Inflammatory macrophage treated with lipopolysaccharide for 4 hours (primary cell): ENCODE measurements at places on chromosomes 2 and 18.

DNA sequence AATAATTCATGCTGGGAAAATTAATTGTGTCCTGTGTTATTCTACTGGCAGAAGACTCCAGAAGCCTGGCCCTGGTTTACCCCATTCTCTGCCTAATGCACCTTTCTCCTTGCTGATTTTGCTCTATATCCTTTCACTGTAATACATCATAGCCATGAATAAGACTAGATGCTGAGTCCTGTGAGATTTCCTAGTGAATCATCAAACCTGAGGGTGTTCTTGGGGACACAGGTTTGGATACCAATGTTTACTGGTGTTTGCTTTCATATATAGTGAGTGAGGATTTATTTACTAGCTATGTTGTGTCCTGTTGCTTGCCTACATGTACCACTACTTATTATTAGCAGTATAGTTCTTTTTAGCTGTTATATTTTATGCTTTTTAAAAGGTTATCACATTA lies 6.5 kb downstream of the METTL5 start:
- DNase-seq: no peak

DNA sequence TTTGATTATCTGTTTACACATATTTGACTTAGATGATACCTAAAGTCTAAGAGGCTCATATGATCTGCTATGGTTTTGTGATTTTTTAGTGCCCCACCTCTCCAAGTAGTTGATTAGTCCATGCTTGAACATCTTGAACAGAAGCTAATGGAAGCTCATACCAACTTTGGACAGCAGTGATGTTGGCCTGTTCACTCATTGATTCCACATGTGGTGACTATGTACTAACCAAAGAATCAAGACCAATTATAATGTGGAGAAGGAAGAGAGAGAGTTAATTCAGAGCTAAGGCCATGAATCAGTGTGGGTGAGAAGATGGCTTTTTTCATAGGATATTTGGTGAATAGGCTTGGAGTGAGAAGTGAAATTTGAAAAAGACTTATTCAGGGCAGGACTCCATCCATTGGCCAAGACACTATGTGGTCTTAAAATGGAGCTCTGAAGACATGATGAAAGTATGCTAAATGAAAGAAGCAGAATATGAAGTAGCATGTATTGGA lies 178.3 kb upstream of the TWIST2 start:
- no peak for DNase-seq

GRCh38 chr2:229417916-229418315 lies 146.8 kb upstream of the PID1 start:
- DNase-seq: no peak

DNA sequence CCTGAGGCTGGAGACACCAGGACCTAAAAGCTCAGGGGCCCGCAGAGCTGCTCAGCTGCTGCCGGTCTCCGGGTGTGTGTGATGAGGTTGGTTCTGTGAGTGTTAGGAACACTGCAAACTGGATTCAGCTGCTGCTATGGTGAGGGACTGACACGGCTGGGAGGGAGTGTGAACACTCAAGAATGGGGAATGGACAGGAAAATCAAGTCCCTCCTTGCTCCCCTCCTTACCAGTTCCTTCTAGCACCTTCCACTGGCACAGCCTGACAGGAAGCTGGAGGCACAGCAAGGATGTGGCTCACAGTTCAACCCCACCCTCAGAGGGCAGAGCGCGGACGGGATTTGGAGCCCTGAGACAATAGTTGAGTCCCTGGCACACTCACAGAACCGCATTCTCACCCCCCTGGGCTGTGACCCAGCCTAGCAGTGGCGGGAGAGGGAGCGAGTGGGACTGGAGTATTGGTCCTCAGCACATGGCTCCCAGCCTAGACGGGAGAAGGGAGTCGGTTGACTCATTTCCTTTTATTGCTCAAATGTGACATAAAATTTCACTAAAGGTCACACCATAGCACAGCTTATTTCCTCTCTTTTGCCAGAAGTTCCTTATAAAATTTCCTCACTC lies 42.5 kb downstream of the LRRC30 start:
- peak; percentile 96 for DNase-seq

GRCh38 chr2:239065962-239066361 lies 218.1 kb downstream of the TWIST2 start:
- no peak for DNase-seq

DNA sequence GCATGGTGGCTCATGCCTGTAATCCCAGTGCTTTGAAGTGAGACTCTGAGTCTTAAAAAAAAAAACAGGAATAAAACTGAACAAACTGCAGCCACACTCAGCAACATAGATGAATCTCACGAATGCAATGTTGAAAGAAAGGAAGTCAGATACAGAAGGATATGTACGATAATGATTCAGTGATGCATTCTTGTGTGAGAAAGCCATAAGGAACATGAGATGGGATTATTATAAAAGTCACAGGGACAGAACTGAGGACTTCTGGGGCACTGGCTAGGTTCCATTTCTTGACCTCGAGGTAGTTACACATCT lies 56.9 kb upstream of the SMAD2 start:
- DNase-seq: peak; percentile 56

- peak; percentile 66 for DNase-seq
These were observed 5.2 kb upstream of the CHCHD5 start for GRCh38 chr2:112579241-112579640.

- peak; percentile 57 for DNase-seq
These were observed 37.6 kb upstream of the MCM6 start for GRCh38 chr2:135913727-135914365.

- DNase-seq: no peak
These were observed 33.4 kb downstream of the ARHGEF4 start for GRCh38 chr2:130870161-130870485.

GRCh38 chr2:119483395-119483753 lies 40.9 kb downstream of the SCTR start:
- DNase-seq: no peak

DNA sequence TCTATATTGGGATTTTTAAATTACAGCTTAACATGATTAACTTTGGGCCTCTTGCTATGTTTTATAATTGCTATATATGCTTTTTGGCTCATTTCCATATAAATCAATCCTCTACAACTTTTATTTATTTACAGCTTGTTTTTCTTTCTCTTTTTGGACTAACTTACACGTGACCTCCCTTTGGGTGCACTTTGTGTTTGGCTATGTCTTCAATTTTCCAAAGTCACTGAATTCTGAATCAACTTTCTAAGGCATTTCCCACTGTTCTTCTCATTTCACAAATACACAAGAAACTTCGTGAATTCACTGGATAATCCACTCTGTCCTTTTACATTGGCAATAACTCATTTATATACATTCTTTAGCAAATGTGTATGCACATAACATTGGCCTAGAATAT lies 5.4 kb upstream of the CPS1 start:
- DNase-seq: no peak

GRCh38 chr2:98730053-98730706 lies 752 bp downstream of the MGAT4A start:
- DNase-seq: no peak

DNA sequence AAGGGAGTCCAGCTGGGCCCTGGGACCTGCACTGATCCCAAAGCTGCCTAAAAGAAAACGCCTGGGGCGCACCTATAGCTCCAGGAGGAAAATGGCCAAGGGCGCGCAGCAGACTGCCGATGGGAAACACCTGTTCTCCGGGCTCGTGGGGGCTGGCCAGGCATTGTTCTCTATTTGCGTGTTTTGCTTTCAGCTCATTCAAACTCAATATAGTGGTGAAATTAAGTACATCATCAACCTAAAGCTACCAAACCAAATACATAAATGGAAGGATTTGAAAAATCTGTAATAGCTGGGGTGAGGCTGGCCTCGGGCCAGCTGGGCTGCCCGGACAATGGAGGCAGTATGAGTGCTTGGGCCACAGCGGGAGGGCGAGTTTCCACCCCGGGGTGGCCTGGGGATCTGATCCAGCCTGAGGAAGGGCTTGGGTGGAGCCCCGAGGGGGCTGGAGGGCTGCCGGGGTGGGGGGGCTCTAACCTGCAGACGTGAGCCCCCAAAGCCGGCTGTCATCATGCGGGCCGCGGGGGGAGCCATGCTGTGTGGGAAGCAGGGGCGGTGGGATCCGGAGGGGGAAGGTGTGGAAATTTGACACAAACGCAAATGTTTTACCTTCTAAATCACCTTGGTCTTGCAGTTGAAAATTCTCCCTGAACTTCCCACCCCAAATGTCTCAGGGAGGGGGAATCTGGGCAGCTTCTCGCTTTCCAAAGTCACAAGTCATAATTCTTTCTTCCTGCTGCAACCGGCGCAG lies 77.6 kb downstream of the ASB1 start:
- DNase-seq: no peak

- DNase-seq: no peak
These were observed 81.1 kb upstream of the TAF1B start for GRCh38 chr2:9762164-9762563.

- DNase-seq: no peak
These were observed 192.5 kb downstream of the HAUS1 start for GRCh38 chr18:46296656-46297055.

- no peak for DNase-seq
These were observed 628 bp upstream of the PTPN2 start for GRCh38 chr18:12884406-12885323.

DNA sequence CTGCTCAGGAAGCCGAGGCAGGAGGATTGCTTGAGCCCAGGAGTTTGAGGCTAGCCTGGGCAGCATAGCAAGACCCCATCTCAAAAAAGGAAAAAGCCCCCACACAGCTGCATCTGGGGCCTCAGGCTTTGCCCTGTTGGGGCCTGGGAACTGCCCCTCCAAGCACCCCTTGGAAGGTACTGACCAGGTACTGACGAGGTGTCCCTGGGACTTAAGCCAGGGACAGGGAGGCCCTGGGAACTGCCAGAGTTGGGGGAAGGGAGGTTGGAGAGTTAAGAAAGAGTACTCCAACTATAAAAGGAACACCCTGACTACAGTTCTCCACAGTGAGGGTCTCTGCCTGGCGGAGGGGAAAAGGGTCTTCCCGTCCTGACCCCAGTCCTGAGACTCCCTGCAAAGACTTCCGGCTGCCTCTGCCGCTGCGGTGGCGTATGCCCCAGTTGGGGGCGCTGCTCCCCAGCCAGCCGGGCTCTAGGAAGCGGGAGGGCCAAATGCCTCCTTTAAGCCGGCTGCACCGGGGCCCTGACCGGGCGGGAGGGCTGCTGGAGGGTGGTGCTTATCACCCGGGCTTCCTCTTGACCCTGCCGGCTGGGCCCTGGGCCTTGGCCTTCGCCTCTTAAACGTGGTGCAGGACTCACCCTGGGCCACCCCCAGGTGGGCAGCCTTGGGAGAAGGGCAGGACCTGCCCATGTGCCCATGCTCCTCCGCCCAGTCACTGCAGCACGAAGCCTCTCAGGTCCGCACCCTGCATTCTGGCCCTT lies 12.8 kb downstream of the SLC30A3 start:
- DNase-seq: peak; percentile 57

DNA sequence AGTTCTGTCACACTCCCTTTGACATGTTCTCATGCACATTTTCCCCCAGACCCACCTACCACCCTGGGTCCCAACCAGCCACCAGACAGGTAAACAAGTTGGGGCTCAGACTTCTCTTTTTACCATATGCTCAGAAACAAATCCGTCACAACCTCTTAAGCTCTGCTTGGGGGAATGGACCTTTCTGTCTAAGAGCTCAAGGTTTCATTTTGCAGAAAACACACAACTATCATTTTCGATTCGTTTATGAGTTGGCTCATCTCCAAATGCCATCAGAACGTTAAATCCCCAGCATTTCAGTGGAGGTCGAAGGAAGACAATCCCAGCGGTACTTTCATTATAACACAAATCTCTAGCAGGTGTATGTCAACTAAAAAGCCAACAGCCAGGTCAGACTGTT lies 30.6 kb upstream of the NCK2 start:
- no peak for DNase-seq

GRCh38 chr2:19874726-19875125 lies 27.1 kb downstream of the TTC32 start:
- DNase-seq: no peak

DNA sequence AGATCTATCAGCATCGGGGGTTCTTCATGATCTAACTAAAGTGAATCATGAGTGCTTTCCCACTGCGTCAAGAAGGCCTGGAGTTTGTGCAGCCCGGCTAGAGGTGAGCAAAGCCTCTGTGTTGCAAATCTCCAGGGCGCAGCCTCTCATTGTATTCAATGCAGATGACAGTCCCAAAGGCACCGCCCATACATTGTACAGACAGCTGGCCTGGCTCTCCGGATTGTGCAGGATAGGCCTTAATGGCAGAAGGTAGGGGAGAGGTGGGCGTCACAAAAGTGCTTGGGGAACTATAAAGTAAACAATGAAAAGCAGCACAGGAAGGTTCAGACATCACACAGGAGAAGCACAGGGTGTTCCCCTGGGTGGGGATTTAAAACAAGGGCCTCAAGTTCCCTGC lies 907 bp upstream of the GYPC start:
- DNase-seq: no peak

- DNase-seq: no peak
These were observed 308.1 kb upstream of the CYRIA start for GRCh38 chr2:16973586-16974286.

- no peak for DNase-seq
These were observed 226.2 kb downstream of the MC4R start for GRCh38 chr18:60146220-60146960.

DNA sequence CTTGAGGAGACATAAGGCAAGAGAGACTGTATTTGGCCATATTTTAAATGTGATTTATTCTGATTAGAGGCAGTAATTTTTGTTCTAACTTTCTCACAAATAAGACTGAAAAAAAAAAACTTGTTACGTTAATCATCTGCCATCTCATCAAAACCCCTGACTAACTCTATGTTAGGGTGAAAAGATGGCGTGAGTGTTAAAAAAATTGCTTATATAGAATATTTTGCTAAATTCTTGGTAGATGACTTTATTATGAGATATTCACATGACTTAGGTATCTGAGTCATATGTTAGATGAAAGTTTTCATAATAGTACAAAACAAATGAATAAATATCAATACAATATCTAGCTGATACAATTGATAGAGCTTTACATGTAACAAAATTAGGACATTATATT lies 1508.7 kb upstream of the TMEFF2 start:
- DNase-seq: no peak

- DNase-seq: no peak
These were observed 37.6 kb downstream of the NCKAP5 start for GRCh38 chr2:133530645-133531044.

GRCh38 chr2:191856111-191856876 lies 9.4 kb upstream of the CAVIN2 start:
- DNase-seq: no peak

DNA sequence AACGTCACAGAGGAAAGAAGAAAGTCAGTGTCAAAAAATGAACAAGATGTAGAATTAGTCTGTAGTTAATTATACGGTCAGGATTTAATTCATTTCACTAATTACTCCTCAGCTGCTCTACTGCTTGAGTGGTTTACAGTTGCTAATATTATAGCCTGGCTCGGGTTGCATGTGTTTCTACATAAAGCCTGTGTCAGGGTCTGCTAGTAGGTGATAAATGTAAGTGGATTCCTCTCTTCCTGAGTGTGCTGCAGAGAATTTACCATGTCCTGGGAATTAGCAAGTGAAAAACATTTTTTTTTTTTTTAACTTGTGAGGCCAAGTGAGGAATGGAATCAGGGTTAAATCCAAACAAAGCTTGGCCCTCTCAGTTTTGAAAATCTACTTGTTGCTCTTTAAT lies 622.6 kb downstream of the EPHA4 start:
- no peak for DNase-seq

DNA sequence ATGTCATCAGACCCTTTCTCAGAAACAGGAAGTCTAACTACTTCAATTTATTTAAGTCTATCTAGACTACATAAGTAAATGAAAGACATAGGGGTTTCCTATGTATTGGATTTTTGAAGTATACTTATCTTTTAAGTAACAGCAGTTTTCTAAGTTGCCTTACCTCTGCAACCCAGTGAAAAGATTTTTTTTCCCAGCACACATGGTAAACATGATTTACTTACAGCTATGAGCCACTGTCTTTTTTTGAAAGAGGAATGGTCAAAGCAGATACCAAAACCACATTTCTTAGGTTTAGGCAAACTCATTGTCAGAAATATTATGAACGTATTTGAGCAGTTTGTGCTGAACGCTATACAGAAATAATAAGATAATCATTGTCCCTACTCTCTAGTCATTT lies 78.7 kb upstream of the OTX1 start:
- DNase-seq: no peak
